ENCODE measurements at places on chromosomes 12 and 14. TPM values are rescaled to one million over a fixed set of nuclear protein-coding genes. Genes with fewer than 3 reads are reported as not detected.

DNA sequence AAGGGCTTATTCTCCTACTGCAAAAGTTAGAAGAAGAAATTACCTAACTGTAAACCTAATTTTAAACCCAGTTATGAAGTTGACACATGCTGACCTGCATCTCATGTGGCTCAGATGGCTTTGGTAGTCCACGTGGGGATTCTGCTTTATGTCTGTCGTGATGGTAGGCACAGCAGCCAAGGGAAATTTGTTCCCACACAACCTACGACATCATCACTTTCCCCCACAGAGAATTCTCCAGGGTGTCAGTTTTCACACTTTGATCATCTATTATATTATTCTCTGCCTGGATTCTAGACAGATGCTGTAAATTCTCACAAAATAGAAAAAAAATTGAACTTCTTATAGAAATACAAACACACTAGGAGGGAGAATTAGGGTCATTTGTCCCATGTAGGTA, 70.6 kb downstream of the PTHLH start:
- DNase-seq = no peak

DNA sequence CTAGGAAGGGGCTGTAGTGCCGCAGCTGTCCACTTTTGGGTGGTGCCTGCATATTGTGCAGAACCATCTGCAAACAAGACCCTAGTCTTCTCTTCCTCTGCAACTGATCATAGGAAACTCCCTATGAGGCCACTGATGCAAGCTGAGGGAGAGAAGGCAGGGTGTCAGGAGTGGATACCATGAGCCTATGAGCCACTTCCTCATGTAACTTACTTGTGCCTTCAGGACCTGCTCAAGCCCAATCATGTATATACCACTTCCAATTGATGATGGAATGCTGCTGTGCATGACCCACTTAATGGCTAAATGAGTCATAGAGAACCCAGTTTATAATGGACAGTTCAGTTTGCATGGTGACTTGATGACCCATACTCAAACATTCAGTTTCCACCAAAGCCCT, 107.9 kb downstream of the ALG10B start:
- DNase-seq = no peak

The GABARAPL1 gene
- 11.9 TPM for total RNA-seq

DNA sequence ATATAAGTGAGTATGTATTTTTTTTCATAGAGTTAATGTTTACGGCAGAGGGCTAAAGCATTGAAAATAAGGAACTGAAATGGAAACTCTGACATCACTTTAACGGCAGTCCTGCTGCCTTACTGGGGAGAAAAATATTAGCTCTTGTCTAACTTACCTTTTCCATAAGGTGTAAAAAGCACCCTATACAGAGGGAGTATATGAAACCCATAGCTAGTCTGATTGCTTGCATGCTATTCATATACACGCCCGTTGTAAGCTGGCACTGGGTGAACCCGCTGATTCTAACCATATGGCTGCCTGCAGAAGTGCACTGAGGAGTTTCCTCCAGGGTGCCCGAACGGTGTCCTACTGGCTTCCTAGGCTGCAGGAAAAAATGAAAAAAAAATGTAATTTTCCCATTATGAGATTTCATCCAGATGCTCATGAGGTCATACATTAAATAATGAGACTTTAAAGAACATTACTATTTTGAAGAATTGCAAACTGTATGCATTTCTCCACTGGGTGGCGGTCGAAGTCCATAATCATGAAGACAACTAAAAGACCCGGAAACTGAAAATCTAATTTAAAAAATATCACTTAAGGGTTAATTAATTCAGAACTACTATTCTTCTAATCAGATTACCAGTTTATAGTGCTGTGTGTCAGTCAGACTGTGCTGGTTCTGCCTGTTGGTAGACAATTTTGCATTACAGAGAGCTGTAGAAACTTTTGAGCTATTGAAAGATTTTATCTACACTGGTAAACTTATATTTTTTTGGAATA, 144.7 kb downstream of the ALX1 start:
- peak; percentile 8 for DNase-seq

- DNase-seq = peak; percentile 88
Observed at GRCh38 chr12:89880690-89881350, 172.2 kb upstream of the ATP2B1 start.

The CLEC4C gene
- total RNA-seq = 0.39 TPM

DNA sequence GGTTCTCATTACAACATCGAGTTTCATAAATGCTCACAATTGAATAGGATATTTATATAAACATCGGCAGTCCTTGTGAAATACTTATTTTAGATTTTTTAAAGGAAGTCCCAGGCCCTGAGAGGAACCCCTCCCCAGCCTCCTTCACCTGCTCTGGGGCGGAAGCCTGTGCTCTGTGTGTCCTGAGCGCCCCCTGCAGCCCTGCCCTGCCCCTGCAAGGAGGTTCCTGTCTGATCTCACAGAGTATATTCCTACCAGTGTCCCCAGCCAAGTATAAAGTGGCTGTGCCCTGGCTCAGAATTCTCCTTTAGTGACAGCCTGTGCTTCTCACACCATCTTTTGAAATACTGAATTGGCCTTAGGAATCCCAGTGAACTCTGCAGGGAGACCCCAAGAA, 659.5 kb downstream of the TMEM121 start:
- DNase-seq = peak; percentile 42

The CPNE6 gene
- total RNA-seq = not detected

The MAP1LC3B2 gene
- 1.0 TPM for total RNA-seq

DNA sequence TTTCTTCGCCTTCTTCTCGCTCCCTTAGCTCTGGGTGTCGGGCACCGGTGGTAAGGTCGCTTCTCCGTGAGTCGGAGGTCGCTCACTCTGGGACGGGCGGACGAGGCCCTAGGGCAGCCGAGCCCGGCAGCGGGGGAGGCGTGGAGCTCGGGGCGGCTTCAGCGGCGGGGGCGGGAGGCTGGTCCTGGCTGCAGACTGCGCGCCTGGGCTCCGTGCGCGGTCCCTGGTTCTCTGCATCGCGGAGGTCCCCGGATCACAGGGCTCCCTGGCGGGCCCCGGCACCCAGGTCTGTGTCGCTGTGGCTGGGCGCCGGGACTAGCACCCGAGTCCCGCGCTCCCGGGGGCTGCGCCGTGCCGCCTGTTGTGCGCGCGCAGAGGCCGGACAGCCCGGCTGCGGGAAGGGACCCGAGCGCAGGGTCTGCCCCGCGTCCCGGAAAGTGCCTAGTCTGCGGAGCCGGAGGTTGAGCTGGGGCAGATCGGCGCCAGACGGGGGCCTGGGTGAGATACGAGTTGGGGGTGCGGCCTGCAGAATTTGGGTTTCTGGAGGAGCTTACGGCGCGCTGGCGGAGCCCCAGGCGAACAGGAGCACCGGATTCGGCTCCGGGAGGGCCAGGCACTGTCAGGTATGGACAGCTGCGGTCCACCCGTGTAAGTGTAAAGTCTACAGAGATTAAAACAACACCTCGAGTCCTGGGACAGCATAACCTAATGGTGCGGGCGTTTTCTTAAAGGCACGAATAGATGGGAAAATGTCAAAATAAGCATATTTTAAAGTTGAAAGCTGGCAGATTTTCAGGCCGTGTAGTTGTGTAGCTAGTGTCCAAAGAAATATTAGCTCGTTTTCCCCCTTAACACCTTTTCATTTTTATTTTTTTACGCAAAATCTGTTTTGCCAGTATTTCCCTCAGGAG, 713 bp downstream of the FRMD6 start:
- DNase-seq = no peak

- DNase-seq = peak; percentile 25
Observed at GRCh38 chr14:74140374-74140850, 55.7 kb downstream of the LIN52 start.
